ENCODE measurements at places on chromosomes 7 and 10.

GRCh38 chr7:20412032-20412431, 81.3 kb downstream of the ITGB8 start:
- DNase-seq = no peak

GRCh38 chr10:61882621-61883370, 18.7 kb upstream of the ARID5B start:
- DNase-seq = no peak

DNA sequence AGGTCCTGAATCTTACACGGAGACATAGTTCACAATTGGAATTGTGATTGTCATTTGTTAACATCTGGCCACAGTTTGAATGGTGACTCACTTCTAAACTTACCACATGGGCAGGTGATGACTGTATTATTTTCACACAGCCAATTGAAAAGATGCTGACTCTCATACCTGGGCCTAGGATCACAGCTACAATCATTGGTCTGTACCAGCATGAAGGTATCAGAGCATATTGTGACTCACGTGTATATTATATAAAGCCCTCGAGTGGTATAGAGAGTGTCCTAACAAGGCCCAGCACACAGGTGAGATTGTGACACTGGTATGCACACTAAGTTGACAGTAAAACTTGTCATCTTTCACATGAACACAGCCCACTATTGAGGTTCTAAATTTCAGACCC, 9.4 kb upstream of the ZNF107 start:
- no peak for DNase-seq

- DNase-seq = no peak
Observed at GRCh38 chr10:30176776-30177533, 117.6 kb upstream of the JCAD start.

DNA sequence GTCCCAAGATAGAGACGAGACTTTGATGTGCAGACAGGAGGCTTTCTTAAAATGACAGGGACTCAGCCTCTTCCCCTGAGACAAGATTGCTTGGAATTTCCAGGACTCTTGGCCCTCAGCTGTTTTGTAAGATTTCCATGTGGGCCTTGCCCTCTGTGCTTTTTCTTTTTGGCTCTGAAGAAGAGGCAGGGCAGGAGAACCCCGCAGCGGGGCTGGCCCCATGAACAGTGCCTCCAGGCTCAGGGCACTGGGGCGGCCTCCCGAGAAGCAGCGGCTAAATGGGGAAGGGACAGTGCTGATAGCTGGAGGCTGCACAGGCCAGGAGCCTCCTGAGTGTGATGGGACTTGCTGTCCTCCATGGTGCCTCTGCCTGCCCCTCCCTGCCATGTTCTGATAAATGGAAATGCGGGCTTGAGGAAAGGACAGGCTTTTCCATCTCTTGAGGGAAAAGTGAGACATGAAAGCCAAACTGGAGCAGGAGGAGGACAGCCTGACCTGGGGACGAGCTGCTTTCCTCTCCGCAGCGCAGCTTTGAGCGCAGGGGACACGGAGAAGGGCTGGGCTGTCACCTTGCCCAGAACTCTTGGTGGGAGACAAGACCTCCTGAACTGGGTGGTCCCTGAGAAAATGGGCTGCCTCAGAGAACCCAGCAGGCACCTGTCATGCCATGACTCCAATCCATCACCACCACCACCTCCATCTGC, 12.1 kb downstream of the SAP25 start:
- DNase-seq = no peak

DNA sequence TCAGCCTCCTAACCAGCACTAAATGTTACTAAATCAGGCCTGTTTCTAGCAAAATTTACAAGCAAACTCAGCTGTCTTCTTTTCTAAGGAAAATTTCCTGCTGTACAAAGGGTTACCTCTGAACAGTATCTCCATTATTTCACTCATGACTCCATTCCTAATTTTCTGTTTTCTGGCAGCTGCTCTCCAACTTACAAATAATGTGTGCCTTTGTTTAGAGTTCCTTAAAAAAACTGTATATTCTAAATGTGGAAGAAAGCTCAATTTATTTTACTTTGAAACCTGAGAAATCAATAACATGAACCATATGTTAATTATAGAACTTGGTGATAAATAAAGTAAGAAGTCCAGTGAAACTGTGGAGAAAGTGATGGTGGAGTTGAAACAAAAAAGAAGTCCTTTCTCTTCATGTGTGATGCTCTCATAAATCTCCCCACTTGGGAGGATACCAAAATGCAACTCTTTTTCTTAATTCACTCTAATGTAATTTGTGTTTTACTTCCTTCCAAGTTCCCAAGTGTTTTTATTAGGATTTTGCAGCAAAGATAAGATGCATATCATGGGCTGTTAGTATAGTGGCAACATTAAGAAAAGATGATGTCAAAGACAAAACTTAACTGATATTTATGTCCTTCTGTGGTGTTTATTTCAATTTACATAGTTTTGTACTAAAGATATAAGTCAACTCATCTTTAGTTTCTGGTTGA, 74.8 kb downstream of the CDK6 start:
- no peak for DNase-seq

DNA sequence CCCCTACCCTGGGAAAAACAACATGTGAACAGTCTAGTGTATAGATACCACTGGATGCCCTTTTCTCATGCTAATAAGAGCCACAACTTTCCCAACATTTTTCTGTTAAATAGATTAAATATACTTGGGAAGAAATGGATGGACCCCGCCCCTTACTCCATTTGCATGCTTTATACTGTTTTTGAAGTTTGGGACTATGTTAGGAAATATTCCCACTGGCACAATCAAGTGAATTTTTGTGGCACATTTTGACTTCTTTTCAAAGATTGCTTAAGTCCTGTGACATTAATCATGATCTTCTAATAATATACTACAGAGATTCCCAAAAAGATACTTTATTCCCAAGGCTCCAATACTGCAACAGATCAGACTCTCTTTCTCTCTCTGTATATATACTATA, 216.6 kb downstream of the TWIST1 start:
- no peak for DNase-seq

DNA sequence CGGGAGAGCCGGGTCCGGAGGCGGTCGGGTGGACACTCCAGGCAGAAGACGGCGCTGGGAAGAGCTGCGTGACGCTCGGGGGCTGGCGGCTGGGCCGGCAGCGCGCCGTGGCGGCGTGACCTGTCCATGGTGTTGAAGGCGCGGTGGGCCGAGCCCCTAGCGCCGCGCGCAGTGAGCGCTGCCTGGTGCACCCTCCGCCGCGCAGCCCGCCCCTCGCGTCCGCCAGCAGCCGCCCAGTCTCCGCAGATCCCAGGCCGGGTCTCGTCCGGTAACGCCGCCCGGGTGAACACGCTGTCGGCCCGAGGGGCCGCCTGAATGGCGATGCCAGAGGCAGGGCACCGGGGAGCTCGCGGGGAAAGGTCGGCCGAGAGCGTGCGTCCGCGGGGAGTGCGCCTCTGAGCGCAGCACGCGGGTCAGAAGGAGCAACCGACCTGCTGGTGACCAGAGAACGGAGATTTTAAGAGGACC, 657 bp upstream of the TMEM178B start:
- peak; percentile 88 for DNase-seq

- DNase-seq = no peak
Observed at GRCh38 chr7:20165146-20165510, 52.1 kb downstream of the MACC1 start.

DNA sequence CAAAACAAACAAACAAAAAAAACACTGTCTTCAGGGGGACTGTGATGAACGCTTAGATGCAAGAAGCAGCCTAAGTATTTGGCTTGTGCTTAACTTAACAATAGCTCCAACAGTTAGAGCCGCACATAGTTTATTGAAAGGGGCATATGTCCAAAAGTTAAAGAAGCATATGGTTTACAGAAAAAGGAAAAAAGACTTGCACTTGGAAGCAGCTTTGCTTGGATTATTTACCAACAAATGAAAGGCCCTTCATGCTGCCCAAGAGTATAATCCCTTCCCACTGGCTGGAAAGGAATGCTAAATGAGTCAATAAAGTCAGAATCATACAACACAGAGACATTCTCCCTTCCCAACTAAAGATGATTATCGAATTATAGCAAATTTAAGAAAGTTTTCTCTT, 77.9 kb downstream of the GLI3 start:
- DNase-seq = no peak

GRCh38 chr10:7577176-7577575, 89.6 kb downstream of the ITIH5 start:
- no peak for DNase-seq

DNA sequence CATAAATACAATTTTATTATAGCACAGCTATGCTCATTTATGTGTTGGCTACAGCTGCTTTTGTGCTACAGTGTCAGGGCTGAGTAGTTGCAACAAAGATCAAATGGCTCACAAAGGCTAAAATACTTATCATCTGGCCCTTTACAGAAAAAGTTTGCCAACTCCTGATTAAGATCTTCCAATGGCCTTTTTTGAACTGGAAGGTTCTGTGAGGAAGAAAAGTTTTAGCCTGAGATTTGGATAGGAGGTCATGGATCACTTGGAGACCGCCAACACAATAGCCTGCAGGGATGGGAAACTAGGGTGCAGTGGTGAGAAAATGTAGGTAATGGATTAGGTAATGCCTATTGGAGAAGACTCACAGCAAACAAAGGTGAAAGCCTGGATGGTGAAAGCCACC, 169.8 kb downstream of the NOC3L start:
- no peak for DNase-seq

DNA sequence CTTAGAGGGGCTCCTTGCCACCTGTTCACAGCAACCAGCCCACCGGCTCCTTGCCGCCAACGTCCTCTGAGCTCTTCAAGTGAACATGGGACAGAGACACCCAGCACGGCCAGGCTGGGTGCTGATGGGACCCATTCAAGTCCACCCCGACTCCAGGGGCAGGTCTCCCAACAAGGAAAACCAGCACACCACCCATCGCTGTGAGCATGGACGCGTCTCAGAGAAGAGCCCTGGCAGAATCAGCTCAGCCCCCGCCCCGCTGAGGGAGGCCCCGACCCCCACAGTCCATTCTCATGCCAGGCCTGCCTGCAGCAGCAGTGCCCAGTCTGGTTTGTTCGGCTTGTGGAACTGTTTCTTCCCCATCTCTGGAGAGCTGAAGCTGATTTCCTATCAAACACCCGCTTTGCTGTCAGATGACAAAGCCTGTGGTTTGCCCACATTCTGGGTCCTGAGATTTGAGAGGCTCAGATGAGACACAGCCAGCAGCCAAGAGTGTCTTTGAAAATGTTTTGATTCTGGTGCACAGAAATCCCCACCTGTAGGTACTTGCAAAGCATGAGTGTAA, 216.6 kb downstream of the ZMYND11 start:
- no peak for DNase-seq

- DNase-seq = no peak
Observed at GRCh38 chr7:23347682-23348180, 48.6 kb downstream of the MALSU1 start.

DNA sequence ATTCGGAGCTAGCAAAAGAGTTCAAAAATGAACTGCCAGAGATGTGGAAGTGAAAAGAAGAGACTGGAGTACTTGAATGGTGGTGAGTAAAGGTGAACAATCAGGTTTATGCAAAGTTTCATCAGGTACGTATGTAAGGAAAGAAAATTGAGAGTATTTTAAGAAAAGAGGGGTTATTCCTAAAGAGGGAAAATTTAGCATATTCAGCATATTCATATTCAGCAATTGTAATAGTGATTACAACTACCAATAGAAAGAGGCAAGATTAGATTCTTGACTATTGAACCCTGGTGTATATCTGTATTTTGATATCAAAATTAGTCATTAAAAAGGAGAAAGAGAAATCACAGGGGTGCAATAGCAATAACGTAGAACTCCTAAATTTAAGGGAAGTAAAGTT, 100.9 kb downstream of the TES start:
- DNase-seq = no peak

GRCh38 chr7:117630907-117631564, 151.2 kb downstream of the CFTR start:
- DNase-seq = no peak

DNA sequence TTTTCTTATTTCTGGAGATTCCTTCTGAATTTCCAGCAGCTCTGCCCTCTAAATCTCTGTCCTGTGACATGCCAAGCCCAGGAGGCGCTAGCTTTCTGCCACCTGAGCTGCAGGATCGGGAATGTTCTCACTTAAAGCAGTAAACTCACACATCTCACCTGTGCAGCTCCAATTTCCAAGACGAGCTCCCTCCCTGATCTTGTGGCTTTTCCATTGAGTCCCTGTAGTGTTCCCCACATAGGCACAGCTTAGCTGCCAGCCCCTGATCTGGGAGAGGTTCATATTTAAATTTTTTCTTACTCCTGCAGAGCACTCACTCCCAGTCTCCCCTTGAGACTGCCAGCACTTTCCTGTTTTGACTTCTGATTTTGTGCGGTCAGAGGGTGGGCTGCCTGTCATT, 479.3 kb downstream of the GLRX3 start:
- no peak for DNase-seq

DNA sequence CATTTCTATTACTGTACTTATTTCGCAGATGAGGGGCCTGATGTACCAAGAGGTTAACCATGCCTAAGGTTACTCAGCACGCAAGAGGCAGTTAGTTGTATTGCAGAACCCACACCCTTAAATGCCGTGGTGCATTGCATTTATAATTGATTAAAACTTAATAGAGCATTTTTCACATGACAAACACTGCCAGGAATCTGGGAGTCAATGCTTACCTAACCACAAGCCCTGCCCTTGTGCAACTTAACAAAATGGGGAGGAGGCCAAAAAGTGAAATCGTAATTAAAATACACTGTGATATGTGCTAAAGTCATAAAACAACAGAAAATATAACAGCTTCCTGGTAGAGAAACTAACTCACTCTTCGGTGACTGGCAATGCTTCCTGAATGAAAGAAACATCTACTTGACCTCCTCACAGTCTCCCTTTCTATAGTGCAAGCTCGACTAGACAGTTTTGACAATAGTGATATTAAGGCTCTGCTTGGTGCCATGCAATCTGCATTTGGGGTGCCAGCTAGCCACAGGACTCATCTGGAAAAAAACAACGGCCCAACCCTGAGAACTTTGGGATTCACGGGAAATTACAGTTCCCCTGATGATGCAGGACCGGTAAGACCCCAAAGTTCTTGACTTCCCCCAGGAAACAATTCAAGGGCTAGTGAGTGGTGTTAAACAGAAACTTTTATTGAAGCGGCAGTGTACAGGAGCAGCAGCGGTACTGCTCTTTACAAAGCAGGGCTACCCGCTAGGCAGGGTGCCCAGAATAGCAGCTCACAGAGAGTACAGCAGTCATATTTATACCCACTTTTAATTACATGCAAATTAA, 612.4 kb downstream of the TNS3 start:
- DNase-seq = no peak

GRCh38 chr10:34444223-34445183, 370.6 kb downstream of the PARD3 start:
- no peak for DNase-seq

DNA sequence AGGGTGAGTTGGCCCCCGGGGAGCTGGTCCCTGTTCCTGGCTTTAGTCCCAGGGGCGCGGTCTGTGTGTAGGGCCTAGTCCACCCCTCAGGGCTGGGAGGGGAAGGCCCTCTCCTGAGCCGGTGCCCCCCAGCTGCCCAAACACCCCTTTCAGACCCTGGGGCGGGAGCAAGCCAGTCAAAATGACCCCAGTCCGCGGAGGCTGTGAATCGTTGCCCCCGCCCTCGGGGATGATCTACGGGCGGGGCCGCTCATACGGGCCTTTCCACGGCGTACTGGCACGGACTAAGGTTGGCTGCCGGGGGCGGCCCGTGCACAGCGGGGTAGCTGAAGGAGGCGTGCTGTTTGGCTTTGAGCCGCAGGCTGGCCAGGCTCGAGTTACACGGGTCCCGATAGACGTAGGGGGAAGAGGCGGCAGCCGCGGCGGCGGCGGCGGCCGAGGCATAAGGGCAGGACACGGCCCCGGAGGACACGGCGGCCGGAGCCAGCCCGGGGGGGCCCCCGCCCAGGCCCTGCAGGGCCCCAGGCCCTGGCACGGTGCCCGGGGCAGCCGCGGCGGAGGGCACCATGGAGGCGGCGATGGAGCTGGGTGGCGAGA, 4.3 kb downstream of the ELOVL3 start:
- DNase-seq = no peak

- DNase-seq = no peak
Observed at GRCh38 chr10:117929327-117930067, 117.2 kb downstream of the RAB11FIP2 start.

Measured in retina (tissue), 1 donor.